ENCODE measurements at places on chromosomes 2 and 18.

GRCh38 chr18:40577239-40577980 lies 1377.6 kb upstream of the PIK3C3 start:
- no peak for DNase-seq

DNA sequence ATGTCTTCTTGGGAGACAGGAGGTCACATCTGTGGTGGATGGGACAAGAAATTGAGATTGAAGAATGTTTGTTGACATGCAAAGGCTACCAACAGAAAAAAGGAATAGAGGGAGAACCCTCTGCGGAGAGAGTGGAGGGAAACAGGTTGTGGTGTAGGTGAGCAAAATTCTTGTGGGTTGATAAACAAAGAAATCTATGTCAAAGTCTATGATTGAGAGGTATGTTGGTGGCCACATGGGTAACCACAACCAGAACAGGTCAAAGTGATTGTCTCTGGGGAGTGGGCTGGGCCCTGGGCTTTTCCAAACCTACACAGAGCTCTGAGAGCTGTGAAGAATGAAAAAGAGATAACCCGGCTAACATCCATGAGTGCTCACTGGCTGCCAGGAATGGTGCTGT lies 62.8 kb upstream of the NCK2 start:
- DNase-seq: no peak

DNA sequence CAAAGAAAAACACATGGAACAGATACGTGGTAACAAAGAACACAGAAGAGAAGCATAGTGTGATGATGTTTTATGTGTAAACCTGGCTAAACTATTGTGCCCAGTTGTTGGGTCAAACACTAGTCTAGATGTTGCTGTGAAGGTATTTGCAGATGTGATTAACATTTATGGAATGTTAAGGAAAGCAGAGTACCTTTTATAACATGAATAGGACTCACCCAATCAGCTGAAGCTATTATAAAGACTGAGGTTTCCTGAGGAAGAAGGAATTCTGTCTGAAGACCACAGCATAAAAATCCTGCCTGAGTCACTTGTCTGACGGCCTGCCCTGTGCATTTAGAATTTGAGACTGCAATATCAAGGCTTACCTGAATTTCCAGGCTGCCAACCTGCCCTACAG lies 253.1 kb downstream of the DYM start:
- no peak for DNase-seq

- DNase-seq: peak; percentile 31
These were observed 68.7 kb upstream of the ACSL3 start for GRCh38 chr2:222792001-222792611.
